ENCODE measurements at places on chromosomes 12 and 14.

- no peak for DNase-seq
Measured at GRCh38 chr14:68785534-68786490, 7.1 kb downstream of the ZFP36L1 start.

DNA sequence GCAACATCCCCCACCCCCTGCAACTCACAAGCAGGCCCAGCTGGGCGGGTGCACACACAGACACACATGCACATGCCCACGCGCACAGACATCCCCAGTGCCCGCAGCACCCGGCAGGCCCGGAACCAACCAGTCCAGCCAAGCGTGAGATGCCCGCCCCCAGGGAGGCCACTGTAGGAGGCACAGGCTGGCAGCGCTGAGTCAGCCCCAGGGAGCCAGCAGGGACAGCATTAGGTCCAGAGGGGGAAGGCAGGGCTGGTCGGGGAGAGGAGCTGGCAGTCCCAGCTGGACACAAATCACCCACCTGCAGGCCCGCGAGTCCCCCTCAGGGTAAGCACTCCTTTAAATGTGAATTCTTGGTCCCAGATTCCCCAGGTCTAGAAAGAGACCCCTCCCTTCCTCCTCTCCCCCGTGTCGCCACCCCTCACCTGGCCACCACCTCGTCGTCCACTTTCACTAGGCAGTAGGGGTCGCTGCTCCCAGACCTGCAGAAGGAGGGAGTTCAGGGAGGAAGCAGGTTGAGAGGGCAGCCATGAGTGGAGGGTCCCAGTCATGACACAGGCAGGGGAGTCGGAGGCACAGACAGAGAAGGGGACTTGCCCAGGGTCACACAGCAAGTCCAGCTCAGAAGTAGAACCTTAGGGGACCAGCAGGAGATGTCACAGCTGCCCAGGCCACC is 5.0 kb downstream of the RASAL1 start:
- DNase-seq, result no peak

DNA sequence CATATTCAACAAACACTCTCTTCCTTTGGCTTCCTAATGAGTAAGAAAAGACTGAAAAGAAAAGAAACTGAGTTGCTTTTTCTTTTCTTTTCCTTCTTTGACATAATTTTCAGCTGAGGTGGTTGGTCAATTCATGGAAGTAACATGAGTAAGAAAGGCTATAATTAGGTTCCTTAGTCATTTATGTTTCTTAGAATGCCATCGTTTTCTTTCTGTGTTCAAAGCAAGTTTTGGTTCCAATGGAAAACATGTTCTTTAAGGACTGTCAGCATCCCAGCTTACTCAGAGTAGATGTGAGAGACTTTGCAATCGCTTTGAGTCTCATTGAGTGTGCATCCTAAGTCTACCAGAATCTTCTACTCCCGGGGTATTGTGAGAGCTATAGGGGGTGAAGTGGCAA is 882.4 kb downstream of the DIO2 start:
- no peak for DNase-seq

GRCh38 chr12:116325336-116325664 is 47.8 kb upstream of the MED13L start:
- DNase-seq, result no peak

DNA sequence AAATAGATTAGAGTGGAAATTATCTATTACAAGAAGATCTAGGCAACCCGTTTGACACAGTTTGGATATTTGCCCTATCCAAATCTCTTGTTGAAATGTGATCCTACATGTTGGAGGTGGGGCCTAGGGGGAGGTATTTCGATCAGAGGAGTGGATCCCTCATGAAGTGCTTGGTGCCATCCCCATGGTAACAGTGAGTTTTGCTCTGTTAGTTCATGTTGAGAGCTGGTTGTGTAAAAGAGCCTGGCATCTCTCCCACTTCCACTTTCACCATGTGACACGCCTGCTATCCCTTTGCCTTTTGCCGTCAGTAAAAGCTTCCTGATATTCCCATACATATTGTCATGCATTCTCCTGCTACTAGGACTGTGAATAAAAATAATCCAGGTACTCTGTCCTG is 66.4 kb upstream of the FLRT2 start:
- no peak for DNase-seq

DNA sequence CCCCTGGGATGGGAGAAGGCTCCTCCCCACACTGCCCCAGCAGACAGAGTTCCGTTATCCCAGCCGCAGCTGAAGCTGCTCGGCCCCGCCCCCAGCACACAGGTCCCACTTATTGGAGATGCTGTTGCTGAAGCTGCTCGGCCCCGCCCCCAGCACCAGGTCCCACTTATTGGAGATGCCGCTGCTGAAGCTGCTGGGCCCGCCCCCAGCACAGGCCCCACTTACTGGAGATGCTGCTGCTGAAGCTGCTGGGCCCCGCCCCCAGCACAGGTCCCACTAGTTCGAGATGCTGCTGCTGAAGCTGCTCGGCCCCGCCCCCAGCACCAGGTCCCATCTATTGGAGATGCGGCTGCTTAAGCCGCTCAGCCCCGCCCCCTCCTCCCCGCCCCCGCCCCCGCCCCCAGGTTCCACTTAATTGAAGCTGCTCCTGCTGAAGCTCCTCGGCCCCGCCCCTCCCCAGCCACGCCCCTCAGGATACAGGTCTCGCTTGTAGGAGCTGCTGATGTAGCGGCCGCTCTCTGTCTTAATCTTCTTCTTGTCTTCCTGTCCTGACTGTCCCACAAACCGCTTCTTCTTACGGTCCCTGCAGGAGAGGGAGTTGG is 12.0 kb downstream of the CFAP73 start:
- DNase-seq, result no peak

Measured in NK-92 treated with Interleukin-12 subunit alpha and Interleukin-12 subunit beta, amount 100 ng/mL, for 24 hours (cell line).